ENCODE measurements at places on chromosomes 16 and 17.

DNA sequence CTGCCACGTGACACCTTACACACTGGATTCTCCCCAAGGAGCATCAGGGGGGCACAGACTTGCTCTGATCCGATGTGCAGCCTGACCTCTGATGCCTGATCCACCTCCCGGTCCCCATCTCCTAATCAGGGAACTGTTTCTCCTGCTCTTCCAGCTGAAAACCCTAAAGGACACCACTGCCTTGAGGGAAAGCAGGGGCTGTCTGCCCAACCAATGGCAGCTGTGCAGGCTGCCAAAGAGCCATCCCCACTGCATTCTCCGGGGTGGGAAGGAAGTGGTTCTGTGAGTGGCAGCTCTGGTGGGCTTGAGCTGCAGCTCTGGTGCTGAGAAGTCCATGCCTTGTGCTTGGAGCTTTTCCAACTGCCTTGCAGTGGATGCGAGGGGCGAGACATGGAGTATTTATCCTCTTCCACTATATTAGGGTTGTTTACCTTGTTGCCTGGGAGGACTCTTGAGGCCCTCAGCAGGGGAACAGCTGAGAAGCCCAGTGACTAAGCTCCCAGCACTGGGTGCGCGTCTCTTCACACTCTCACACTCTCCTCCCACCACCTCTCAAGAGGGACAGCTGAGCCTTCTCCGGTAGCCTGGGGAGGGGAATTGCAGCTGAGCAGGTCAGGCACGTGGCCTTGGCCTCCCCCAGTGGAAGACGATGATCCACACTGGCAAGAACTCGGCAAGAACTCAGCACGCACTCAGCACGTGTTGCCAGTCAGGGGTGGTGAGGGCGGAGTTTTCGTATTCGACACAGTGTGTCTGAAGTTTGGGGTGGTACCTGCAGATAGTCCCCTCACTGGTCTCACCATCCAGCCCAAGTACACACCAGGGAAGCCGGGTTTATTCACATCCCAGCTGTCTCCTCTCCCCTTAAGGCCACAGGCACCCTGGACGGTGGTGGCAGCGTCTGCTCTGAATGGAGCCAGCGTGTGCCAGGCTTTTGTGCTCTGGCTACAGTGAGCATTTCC is 21.1 kb upstream of the SPATA32 start:
- DNase-seq, result peak; percentile 79

DNA sequence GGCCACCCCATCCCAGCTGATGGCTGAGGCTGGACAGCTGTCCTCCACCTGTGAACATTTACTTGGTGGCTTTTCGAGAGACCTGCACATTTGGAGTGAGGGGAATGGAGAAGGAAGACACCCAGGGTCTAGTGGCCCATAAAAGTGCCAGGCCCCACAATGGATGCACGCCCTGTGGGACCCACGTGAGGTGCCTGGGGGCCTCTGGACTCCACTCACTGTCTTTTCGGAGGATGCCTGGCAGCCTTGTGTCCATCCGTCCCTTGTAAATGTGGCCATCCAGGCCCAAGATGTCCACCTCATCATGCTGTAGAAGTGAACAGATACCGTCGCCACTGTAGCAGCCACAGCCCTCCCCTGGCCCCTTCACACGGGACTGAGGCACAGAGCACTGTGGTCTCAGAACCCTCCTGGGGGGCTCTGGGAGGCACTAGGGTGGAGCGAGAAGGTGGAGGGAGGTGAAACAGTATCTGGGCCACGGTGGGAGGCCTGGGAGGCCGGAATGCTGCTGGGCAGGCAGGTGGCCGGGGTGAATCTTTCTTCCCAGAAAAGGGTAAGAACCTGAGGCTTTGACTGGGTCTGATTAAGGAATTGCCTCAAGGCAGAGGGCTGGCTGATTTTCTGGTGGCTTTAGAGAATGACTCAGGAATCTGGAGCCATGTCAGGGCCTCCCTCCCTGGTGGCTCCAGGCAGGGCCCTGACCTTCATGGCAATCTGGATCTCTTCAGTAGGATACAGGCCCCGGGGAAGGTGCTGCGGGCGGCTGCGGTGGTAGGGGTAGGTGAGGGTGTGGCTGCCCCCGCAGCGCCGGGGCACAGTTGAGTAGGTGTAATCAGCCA is 11.5 kb downstream of the UBALD2 start:
- no peak for DNase-seq

- DNase-seq, result no peak
Observed at GRCh38 chr16:73154063-73154870, 106.3 kb upstream of the ZFHX3 start.

GRCh38 chr17:59424331-59424730 is 92.9 kb downstream of the YPEL2 start:
- no peak for DNase-seq

GRCh38 chr17:49555495-49556222 is 20.0 kb upstream of the NXPH3 start:
- DNase-seq, result no peak

- DNase-seq, result no peak
Observed at GRCh38 chr17:62860962-62861873, 53.1 kb upstream of the MARCHF10 start.

- no peak for DNase-seq
Observed at GRCh38 chr17:80878876-80879722, 112.5 kb upstream of the CHMP6 start.

- DNase-seq, result no peak
Observed at GRCh38 chr17:62744259-62744658, 63.9 kb downstream of the MARCHF10 start.

- no peak for DNase-seq
Observed at GRCh38 chr17:4560421-4560820, at the start of gene GGT6. GGT6 (minus strand) TSS chr17:4560577; CDS start chr17:4560521, 56 bp downstream.

- DNase-seq, result no peak
Observed at GRCh38 chr17:8611137-8611536, 19.4 kb downstream of the MYH10 start.

DNA sequence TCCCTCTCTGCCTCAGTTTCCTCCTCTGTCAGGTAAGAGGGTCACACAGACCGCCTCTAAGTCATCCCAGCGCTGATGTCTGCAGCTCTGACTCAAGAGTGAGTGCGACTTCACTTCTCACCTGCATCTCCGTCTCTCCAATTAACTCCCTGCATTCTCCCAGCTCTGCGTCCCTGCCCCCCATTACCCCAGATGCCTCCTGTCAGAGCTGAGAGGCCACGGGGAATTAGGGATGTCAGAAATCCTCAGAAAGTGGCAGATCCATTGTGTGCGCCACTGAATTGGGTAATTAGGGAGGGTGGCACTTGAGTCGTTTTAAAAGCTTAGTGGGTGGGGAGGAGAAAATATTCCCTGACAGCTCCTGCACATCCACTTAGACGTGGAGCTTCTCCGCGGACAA is 885.4 kb upstream of the EEF2KMT start:
- no peak for DNase-seq

DNA sequence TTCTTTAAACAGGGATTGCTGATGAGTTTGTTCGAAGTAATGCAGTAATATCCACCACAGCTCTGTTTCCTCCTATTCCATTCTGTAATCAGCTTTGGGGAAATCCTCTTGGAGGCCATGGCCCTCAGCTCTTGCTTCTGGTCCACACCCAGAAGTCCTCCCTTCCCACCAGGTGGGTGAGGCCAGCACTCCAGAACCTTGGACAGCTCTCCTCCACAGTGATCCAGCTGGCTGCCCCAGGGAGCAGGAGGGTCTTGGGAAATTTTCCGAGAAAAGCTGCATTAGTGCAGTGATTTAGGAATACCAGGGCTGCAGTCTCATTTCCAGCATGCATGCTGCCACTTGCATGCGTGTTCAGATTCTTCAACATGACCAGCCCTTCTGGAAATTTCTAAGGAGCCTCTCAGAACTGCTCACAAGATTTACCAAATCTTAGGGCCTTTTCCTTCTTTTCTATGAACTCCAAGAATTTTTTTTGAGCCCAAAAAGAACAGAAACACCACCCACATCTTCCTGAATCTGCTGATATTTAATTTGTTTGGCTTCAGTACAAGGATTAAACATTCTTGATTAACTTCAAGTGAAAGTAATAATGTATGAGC is 4.2 kb downstream of the SMPD3 start:
- DNase-seq, result no peak

DNA sequence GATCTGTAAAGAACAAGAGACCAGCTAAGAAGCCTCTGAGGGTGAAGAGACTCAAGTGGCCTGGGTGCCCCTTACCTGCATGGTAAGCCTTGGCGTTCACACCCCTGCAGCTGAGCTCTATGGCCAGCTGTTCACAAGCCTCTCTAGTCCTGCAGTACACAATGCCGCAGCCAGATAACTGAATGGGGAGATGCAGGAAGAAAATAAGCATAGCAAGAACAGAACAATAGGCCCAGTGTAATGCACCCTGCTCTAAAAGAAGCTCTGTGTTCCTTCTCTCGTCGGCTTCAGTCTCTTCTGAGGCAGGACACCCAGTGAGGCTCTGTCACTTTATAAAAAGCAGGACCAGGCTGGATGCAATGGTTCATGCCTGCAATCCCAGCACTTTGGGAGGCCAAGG is 5.4 kb downstream of the RECQL5 start:
- DNase-seq, result no peak

- no peak for DNase-seq
Observed at GRCh38 chr17:55783684-55784245, 32.9 kb downstream of the PCTP start.

DNA sequence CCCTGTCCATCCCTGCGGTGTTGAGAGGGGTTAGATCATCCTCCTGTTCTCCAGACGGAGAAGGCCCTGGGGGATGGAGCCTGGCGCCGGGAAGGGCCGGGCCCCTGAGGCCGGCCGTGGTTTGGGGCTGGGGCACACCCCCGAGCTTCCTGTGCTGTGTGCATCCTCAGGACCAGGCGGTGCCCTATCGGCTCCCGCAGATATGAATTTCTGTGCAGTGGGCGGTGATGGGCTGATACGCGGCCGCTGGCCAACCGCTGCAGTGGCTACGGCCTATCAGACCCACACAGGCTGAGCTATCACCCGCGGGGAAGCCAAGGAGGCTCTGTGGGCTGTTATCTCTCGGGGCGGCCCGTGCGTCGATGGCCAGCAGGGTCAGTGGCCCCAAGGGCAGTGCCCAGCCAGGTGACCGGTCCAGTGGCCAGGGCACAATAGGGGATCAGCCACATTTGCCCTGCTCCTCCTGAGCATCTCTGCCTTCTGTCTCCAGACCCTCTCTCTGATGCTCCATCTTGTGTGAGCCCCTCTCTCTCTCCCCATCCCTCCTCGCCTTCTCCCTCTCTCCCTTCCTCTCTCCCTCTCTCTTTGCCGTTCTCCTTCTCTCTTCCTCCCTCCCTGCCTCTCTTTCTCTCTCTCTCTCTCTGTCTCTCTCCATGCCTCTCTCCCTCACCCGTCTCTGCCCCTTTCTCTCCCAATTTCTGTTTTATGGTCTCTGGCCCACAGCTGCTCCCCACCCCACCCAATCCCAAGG is 38.7 kb downstream of the ZFPM1 start:
- DNase-seq, result no peak

DNA sequence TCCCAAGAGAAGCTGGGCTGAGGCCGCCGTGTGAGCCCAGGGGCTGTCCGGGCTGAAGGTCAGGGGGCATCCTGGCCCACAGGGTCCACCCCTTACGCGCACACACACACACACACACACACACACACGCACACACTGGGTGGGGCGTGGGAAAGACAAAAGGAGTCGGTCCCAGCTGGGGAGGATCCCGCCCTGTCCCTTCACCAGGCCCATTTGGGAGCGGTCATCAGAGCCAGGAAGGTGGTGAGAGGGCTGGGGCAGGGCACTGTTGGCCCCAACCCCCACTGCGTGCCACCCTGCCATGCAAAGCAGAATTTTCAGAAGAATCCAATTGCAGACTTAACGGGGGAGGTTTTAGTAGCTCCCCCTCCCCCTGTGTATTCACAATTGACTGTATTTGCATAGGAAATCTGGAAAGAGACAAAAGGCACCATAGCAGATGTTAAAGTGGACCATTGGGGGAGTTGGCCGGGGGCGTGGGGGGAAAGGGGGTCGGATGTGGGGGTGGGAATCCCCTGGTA is 11.3 kb upstream of the CD300A start:
- DNase-seq, result no peak

DNA sequence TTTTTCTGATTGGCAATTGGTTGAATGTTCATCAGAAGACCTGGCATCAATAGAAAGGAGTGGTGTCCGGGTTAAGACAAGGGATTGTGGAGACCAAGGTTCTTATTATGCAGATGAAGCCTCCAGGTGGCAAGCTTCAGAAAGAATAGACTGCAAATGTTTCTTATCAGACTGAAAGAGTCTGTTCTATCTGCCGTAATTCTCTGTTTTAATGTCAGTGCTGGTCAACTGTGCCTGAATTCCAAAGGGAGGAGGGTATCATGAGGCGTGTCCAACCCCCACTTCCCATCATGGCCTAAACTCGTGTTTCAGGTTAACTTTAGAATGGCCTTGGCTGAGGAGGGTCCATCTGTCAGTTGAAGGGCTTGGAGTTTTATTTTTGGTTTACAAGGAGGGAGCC is 60.4 kb upstream of the AKTIP start:
- no peak for DNase-seq

DNA sequence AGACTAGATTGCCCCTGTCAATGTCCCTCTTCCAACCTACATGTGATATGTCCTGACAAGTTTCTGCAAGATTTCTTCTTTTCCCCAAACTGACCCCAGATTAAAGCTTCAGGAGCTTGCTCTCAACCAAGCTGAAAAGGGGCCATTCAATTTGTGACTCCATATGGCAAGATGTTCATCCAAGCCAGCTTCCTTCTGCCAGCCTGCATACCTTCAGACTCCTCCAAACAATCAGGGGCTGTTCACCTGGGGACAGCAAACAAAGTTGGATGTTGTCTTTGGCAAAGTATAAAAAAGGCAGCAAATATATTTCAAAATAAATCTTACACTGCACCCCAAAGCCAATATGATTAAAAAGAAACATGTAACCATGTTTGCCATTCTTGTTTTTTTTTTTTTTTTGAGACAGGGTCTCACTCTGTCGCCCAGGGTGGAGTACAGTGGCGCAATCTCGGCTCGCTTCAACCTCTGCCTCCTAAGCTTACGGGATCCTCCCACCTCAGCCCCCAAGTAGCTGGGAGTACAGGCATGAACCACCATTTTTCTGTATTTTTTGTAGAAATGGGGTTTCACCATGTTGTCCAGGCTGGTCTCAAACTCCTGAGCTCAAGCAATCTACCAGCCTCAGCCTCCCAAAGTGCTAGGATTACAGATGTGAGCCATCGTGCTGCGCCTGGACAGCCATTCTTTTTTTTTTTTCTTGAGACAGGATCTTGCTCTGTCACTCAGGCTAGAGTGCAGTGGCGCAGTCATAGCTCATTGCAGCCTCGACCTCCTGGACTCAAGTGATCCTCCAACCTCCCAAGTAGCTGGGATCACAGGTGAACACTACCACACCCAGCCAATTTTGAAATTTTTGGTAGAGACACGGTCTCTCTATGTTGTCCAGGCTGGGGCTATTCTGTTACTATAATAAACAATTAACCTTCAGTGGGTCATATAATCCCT is 50.0 kb upstream of the AKAP1 start:
- no peak for DNase-seq

GRCh38 chr17:37608351-37609169 is 658 bp downstream of the SYNRG start:
- DNase-seq, result peak; percentile 63

- no peak for DNase-seq
Observed at GRCh38 chr16:3223913-3224515, 10.9 kb downstream of the ZNF200 start.

DNA sequence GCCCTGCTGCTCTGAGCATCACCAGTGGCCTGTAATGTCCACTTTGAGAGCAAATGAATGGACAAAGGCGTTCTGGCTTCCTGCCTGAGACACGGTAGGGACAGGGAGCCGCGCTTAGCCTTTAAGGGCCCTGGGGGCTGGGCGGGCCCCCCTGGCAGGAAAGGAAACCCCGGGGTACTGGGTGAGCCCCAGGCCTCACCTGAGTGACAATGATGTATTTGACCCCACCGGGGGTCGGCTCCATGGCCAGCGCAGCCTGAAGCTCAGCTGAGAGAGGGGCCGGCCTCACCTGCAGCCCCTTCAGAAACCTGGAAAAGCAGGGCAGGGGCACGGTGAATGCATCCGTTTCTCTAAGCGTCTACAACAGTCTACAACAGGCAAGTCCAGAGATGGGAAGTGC is 2.2 kb upstream of the CYBA start:
- DNase-seq, result no peak
